ENCODE measurements at places on chromosomes 12 and 14.

DNA sequence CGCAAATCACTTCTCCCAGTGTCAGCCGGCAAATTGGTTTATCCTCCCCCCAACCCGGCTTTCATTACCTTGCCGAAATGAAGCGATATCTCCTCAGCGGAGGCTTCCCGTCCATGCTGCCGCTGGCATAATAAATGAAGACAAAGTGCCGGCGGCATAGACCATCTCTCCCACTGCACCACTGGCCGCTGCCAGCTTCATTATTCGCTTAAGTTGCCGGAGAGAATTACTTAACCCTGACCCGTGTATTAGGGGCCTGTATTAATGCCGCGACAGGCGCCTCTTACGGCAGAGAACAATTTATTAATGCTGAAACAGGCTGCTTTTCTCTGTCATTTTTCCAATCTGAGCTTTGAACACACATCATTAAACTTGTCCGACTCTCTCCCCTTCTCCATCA lies 17.5 kb upstream of the GPATCH2L start:
- DNase-seq = no peak

DNA sequence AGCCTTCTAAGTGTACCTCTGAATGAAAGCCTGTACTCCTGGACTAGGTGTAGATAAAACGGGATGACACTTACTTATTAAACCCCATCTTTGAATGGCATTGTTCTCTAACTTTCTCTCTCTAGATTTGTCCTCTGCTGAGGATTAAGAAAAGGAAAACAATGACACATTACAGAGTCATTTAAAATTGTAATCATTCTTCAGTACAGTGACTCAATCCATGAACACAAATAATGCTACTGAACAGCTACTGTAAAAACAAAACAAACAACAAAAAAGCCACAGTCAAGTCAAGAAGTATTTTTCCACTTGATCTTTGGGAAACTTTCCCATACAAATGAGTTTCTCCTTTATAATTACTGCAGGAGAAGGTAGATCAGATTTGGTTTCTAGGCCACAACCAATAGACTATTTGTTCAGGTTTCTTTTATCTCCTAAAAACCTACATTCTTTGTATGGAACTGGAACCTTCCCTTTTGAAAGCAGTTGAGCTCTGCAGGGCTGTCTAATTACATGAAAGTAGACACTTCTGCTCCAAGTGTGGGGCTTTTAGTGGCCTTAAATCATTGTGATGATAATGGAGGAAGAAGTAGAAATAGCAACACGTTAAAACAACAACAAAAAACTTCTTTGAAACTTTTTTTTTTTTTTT lies 219.1 kb downstream of the ESR2 start:
- no peak for DNase-seq

- no peak for DNase-seq
Observed at GRCh38 chr12:25938581-25938980, 19.9 kb upstream of the RASSF8 start.

- DNase-seq = no peak
Observed at GRCh38 chr12:92185052-92185451, 39.4 kb upstream of the BTG1 start.

DNA sequence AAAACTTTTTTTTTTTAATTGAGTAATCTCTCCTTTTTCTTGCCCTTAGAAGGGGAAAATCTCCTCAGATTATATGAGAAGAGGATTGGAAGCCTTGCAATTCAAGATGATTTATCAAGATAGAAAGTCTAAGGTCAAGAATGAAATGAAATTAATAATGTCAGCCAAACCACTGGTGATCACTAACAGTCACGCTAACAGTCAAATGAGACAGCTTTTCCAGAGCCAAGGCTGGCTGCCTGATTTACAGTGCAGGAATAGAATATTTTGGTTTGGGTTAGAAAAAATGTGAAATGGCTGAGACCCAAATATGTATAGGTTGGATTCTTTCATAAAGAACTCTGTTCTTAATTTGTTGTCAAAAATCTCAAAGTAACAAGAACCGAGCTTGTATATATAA lies 204.3 kb downstream of the PPM1H start:
- no peak for DNase-seq

- no peak for DNase-seq
Observed at GRCh38 chr12:19867970-19868369, 428.7 kb downstream of the AEBP2 start.

GRCh38 chr12:91413581-91414546 lies 231.2 kb upstream of the DCN start:
- no peak for DNase-seq

DNA sequence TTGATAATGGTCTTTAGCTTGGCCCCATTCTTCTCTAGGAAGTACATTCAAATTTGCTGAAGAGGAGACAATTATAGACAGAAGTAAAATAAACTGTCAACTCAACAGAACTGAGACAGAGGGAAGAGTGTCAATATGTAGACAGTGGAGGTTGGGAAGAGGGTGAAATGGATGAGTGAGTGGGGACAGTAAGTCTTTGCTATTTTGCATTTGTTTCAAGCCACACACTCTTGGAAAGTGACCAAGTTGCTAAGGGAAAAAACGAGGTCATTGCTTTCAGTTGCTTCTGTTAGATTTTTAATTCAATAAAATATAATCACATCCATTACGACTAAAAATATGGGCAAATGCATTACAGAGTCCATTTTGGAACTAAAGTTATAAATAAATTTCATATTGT lies 47.8 kb downstream of the BTBD7 start:
- no peak for DNase-seq

DNA sequence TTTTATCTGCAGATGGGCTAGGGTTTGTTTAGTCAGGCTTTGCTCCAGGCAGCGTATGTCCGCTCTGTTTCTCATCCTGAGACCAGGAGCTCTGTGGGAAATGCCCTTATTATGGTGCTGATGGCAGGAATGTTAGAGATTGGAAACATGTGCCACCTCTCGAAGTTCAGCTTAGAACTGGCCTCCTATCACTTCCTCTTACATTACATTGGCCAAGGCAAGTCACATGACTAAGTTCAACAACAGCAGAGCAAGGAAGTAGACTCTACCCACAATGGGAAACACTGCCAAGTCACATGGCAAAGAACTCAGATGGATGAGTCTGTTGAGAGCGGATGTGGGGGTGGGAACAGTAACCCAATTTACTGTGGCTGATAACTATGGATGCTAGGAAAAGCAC lies 161.9 kb upstream of the WSCD2 start:
- DNase-seq = no peak

DNA sequence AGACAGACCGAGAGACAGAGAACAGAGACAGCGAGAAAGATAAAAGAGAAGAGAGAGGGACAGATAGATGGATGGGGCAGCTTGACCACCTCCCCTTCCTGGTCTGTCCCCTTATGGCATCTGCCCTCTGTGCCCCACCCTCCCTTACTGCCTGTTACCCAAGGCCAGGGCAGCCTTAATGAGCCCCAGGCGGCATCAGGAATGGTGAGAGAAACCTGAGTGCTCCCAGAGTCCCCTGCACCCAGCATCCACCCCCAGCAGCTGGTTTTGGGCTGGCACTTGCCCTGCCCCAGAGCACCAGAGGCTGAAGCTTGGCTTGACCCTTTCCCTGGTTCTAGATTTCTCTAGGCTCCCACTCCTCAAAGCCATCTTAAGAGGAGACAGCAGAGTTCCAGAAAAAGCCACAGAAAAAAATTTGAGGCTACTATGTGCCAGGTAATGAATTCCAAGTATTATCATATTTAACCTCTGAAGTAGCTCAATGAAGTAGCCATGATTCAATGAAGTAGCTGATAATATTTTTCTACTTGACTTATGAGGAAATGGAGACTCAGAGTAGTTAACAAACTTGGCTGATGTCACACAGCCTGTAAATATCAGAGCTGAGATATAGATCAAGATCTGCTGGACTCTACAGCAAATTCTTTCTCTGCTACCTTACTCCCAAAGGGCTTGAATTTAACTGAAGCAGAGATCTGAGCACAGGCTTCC lies 2.0 kb upstream of the ZNF385A start:
- DNase-seq = no peak

DNA sequence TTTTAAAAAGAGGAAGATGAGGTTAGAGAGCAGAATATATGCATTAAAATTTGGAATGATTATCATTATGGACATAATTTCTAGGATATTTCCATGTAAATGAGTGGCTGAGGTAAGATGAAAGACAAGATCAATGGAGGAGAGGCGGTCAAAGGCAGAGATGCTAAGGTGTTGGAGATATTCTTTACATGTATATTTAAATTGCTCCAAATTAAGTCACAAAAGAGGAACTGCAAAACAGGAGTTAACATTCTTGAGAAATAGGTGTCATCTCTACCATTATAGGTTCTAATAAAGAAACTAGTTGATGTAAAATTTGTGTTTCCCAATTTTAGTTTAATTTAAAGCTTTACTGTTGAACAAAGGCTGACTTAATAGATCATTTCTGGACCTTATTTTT lies 268.5 kb upstream of the PPFIA2 start:
- DNase-seq = no peak

- DNase-seq = no peak
Observed at GRCh38 chr12:93550748-93551611, 21.5 kb upstream of the SOCS2 start.

DNA sequence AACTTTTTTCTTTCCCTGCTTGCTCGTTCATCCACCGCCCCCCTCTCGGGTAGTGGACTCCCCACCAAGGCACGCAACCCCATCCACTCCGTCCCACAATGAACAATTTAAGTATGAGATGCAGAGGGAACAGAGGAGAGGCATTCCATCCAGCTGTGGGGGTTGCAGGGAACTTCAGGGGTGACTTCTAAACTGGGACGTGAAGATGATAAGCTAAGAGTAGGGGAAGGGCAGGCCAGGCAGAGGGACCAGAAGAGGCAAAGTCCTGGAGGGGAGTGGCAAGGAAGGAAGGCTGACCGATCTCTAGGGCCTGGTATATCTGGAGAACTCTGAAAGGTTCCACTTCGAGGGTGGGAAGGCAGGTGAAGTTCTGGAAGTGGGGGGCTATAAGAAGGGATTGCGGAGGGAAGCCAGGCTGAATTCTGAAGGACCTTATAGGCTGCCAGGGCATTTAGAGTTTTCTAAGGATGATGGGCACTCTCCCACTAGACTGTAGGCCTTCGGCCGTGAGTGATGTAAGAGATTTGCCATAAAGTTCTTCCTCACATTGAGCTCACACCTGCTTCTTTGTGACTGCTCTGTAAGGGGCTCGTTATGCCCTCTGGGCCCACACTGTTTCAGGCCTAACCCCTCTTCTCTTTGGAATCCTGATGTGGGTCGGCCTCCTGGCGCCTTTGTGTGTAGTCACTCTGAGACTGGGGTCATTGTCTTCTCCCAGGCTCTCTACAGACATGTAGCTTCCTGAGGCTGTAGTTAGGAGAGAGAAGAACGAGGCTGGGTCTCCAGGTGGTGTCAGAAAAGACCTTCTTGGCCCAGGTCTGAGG lies 12.1 kb downstream of the NFATC4 start:
- DNase-seq = no peak

DNA sequence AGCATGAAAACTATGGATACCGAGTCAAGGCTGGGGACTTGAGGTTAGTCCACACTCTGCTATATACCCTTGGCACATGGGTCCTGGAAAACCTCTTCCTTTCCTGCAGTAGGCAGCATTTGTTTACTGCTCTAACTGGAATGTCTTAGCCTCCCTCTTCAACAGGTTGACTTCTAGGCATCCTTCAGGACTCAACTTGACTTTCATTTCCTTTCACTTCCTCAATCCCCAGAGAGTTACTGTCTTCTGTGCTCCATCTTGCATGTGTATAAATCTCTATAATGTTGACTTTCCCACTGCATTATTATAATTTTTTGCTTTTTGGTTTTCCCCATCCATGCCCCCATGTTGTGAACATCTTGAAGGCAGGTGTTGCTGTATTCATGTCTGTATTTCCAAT lies 107.9 kb downstream of the VRK1 start:
- DNase-seq = no peak

DNA sequence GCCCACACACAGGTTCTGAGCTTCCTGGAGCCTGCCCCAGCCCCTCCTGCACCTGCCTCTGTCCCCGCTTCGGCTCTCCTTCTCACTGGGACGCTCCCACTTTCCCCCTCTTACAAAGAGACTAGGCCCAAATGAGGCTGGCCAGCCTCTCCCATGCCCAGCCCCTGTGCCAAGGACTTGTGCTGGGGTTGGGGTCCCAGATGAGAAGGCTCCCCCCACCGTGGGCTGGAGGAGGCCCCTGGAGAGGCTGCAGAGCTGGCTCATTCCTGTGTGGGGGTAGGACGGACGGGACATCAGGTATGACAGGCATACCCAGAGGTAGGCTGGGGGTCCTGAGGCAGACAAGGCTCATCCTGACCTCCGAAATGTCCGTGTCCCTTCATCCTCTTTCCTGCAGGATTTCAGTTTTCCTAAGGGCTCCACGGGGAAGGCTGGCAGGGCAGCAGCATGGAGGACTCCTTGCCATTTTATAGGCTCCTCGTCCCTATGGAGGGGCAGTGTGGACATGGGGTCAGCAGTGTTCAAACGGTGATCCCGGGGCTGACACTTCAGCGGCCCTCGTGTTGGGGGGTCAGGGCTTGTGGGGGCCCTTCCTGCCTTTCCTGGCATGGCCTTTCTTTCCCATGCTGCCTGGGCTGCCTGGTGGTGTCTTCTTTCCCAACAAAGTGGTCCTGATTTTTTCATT lies 49.1 kb upstream of the MEG3 start:
- peak; percentile 9 for DNase-seq

DNA sequence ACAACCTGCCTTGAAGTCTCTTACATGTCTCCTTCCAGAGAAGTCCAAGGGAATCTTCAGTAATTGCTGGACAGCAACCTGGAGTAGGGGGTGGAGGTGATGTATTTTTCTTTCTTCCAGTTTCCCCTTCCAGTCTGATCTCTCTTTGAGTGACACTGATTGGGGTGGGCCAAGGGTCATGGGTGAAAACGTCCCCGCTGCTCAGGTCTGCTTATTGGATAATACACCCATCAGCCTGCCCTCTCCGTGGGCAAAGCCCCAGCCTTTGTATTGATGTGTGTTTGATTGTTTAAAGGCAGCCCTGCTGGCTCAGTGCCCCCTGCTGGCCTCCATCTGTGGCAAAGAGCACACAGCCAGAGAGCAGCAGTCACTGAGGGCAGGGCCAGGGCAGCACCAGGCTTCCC lies 35.7 kb upstream of the ATP2A2 start:
- DNase-seq = peak; percentile 24

GRCh38 chr12:91506452-91506851 lies 323.8 kb upstream of the DCN start:
- no peak for DNase-seq

DNA sequence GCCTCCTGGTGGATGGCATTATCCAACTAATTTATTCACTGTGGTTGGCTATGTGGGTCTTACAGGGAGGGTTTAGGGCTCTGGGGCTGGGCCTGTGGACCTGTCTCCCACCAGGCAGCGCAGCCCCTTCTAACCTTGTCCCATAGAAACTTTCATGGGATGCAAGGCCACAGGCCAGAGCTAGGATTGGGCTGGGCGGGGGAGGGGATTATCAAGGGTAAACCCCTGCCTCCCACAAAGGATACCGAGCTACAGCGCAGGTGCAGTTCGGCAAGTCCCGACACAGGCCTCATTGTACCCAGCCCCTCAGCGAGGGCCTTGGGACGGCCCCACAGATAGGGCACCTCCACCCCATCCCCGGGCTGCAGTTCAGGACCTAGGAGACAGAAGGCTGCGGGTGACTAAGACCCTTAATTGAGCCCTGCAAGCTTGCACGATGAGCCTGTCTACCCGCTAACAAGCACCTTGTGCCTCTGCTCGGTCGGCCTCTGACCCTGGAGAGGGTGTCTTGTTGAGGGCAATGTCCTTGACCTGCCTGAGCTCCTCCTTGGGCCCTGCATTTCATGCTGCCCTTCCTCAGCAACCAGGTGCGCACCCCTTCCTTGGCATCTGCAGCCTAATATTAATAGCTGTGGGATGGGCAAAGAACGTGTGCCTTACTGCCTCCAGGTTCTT lies 46.7 kb downstream of the PSMA6 start:
- no peak for DNase-seq

GRCh38 chr14:55084401-55085059 lies 33.1 kb downstream of the MAPK1IP1L start:
- DNase-seq = no peak

GRCh38 chr12:24806386-24806785 lies 142.5 kb downstream of the BCAT1 start:
- no peak for DNase-seq

Measured in body of pancreas (tissue), 4 donors.